Right ventricle myocardium inferior (tissue), 1 donor: ENCODE measurements at places on chromosomes 2 and 18. TPM values are rescaled to one million over a fixed set of nuclear protein-coding genes. Genes with fewer than 3 reads are reported as not detected.

- no peak for DNase-seq
Measured at GRCh38 chr2:152399003-152399402, 64.0 kb downstream of the FMNL2 start.

UGT1A4 gene
- total RNA-seq = not detected

SEPTIN2 gene
- total RNA-seq = 150 TPM

CROCC2 gene
- total RNA-seq = not detected

- peak; percentile 97 for DNase-seq
Measured at GRCh38 chr18:77114415-77115191, 18.0 kb downstream of the MBP start.

- no peak for DNase-seq
Measured at GRCh38 chr2:98833172-98833916, 102.4 kb upstream of the MGAT4A start.

- DNase-seq = no peak
Measured at GRCh38 chr2:151632993-151633565, 101.2 kb downstream of the NEB start.

DOK6 gene
- 6.3 TPM for total RNA-seq

- no peak for DNase-seq
Measured at GRCh38 chr2:2932692-2933305, 444.8 kb downstream of the EIPR1 start.

- DNase-seq = no peak
Measured at GRCh38 chr2:75428060-75428459, 132.7 kb downstream of the EVA1A start.

DNA sequence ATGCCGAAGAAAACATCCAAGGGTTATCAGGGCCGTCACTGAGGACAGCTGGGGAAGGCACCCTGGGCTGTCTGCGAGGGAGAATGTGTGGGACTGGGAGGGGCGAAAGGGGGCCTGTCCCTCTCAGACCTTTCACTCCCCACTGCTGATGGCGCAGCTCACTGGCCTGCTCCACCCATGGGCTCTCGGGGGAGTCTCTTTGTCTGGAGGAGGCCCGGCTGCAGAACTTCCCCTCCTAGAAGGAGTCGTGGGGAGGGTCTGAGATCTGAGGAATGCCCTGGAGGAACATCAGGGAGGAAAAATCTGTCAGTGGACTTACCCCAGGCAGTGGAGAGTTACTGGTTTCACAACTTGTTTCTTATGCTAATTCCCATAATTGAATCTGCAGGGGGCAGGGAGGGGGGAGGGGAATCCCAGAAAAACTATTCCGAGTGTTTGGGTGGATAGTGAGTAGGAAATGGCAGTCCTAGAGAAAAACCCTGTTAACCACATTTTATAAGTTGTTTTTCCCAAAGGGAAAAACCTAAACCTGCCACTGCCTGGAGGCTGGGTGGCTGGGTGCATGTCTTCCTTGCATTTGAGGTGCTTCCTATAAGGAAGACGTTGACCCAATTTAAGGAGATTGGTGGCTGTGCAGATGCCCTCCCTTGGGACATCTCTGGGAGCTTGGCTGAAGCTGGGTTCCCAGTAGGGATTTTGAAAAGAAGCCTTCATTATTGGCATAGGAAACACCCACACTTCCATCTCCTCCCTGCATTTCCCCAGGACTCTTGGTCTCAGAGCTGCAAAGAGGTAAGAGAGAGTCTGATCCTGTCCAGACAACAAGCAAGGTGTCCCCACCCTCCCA is 11.7 kb upstream of the SEMA4C start:
- DNase-seq = no peak
